ENCODE measurements at places on chromosomes 7 and 10.

DNA sequence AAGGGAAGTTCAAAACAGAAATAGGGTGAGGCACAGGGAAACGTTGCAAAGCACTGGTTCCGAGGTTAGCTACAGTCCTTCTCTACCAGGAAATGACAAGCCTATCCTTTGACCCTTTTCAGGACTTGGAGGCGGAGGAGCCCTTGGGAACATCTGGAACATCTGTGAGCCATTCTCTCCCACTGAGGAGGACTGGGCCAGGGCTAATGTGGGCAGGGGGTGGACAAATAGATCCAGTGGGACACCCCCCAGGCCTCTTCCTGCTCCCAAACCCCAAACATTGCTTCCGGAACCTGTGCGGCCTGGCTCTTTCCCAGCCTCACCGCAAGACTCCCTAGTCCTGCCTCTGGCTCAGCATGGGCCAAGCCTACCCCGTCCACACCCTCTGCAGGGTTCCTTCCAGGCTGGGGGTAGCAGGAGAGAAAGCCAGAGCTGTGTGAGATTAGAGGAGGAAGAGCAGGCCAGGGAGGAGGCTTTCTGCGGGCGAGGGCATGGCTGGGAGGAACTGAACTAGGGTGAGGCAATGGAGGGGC lies 36.5 kb downstream of the GHRHR start:
- no peak for DNase-seq

- no peak for DNase-seq
Measured at GRCh38 chr7:23981314-23981713, 271.3 kb downstream of the STK31 start.

- no peak for DNase-seq
Measured at GRCh38 chr10:78805176-78805575, 263.6 kb upstream of the ZMIZ1 start.

DNA sequence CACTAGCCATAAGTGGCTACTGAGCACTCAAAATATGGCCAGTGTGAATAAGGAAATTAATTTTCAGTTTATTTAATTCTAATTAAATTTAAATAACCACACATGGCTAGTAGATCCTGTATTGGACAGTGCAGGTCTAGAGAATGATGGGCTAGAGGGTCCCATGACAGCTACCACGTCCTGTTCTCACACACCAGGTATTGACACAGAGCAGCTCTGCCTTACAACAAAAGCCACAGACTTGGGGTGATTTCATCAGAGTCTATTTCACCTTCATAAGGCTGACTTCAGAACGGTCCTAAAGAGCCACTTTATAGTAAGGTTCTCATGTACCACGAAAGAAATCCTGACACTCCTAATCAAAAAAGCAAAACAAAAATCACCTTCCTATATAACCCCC lies 111.3 kb downstream of the UBE2H start:
- no peak for DNase-seq

GRCh38 chr7:98378210-98378819 lies 22.6 kb downstream of the BAIAP2L1 start:
- DNase-seq = no peak

DNA sequence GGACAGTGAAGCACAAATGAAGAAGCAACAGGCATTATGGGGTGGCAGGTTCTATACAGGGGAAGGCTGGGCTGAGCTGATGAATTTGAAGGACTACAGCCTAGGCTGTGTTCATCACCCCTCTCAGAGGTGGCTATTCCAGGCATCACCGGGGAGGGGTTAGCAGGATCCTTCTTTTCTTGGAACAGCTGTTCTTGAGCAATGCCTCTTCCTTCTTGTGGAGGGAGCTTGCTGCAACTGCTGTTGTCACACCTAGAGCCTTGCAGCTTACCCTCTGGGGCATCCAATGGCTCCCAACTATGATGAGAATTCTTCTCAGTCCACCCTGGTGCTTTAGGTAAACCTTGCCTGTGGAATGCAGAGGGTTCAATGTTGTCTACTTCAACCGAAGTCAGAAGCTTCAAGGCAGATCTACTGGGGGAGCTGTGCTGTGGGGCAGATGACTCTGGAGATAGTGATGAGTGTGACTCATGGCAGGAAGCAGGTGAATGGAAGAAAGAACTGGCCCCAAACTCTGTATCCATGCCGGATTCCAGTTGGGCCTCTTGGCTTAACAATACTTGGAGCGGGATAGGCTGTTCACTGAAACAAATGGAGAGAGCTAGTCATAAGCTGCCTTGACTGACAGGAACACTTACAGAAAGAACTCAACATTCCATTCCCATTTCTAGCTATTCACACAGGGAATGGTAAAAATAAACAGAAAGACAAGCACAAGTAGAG lies 21.5 kb upstream of the PPP3CB start:
- DNase-seq = no peak

DNA sequence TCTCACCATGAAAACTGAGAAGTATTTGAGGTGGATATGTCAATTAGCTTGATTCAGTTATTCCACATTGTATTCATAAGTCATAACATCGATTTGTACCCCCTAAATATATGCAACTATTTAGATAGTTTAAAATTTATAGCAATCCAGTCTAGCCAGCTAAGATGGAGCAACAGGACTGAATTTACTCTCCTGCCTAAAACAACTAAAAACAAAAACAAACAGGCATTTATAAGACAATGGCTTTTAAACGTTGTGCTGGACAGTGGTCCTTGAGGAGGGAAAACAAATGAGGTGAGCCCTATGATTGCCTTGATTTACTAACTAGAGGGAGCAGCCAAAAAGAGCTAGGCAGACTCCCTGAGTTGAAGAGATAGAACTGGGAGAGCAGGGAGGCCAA lies 814 bp upstream of the GPAM start:
- DNase-seq = no peak

- no peak for DNase-seq
Measured at GRCh38 chr10:11625019-11625735, 13.7 kb upstream of the USP6NL start.

GRCh38 chr10:131058799-131059198 lies 252.7 kb downstream of the TCERG1L start:
- no peak for DNase-seq

GRCh38 chr7:124918662-124919061 lies 11.0 kb downstream of the POT1 start:
- no peak for DNase-seq

DNA sequence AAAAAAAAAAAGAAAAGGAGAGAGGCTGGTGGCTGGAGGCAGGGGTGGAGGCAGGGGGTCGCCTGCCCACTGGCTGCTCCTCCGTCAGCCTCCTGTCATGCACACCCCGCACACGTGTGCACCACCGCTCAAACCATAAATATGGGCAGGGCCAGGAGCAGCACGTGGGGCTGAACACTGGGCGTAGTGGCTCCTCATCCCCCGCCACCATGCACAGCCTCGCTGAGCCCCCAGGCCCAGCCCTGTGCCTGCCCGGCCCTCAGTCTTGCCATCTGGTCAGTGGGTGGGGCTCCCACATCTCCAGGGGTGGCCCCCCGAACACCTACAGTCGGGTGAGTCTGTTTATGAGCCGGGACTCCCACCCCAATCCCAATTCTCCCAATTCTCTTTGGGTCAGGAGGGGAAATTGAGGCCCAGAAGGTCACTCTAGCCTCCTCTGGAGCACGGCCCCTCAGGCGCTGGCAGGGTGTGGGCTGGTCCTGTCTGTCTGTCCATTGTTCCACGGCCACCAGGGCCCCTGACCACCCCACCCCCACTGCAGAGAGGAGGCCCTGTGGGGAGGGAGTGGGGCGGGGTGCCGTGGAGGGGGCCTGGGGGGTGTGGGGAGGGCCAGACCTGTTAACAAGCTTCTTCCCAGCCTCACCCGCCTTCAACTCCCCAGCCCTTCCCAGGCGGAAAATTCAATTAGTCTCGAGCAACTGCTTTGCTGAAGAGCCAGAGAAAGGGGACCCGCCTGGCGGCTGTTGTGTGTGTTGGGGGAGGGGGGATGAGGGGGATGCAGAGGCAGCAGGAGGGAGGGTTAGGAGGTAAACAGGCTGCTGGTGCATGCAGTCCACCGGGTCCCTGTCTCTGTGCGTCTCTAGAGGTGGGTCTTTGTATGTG lies 19.5 kb upstream of the GRIFIN start:
- DNase-seq = no peak

- no peak for DNase-seq
Measured at GRCh38 chr10:49663596-49663995, 15.9 kb upstream of the C10orf53 start.

- DNase-seq = no peak
Measured at GRCh38 chr10:71772832-71773220, 494 bp downstream of the VSIR start.

GRCh38 chr10:22518167-22518724 lies 172.9 kb downstream of the SPAG6 start:
- no peak for DNase-seq

GRCh38 chr10:121337427-121337826 lies 260.8 kb downstream of the FGFR2 start:
- no peak for DNase-seq

- no peak for DNase-seq
Measured at GRCh38 chr10:110444004-110444337, 53.7 kb upstream of the DUSP5 start.

DNA sequence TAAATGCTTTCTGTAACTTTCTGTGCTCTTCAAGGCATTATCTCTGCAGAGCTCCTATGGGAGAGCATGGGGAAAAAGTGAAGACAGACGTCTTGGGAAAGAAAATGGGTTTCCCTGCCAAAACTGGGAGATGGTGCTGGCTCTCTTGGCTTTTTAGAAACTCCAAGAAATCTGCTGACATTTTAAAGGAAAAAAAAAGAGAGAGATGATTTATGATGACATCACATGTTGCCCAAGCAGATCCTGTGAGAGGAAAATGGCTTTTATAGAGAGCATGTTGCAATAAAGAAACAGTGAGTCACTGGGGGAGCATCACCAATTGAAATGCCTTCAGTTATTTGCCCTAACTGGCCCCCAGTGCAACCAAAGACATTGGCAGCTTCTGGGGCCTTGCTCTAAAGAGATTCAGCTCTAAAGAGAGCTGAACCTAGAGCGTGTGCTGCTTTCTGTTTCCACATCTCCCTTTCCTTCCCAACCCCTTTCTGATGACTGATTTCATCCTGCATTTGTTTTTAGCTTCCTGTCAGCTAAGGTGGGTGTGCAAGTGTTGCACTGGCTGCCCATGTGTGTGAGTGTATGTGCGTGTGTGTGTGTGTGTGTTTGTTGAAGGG lies 37.7 kb downstream of the LRMDA start:
- no peak for DNase-seq

GRCh38 chr10:61486251-61486650 lies 33.1 kb upstream of the TMEM26 start:
- no peak for DNase-seq

DNA sequence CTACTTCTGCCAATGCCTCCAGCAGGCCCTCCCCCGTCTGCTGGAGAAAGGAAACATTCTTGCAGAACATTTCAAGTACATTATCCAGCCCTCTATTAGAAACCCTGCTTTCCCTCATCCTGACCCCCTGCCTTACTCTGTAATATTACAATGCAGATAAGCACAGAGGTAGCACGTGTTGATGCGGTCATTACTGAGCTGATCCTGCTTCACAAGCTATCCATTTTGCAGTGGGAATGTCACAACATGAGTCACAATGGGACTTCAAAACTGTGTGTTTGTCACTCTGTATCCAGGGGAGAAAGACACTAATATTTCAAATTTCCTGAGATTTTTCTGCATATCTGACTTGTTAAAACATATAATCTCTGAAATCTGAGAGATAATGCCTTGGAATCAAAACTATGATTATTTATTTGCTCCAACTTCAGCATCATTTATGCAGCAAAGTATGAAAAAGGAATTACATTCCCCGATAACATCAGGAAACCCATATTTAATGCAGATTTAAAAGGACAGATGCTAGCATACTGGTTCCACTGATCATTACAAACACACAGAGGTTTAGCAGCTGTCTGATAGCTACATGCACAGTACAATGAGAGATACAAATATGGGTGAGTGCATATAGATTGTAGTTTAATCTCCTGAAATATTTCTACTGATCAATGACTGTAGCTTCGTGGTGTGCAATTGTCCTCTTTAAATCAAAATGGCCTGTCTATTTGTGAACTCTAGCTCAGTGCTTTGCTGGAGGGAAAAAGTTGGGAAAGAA lies 239.7 kb downstream of the SORCS3 start:
- no peak for DNase-seq

GRCh38 chr10:98848361-98848760 lies 387.3 kb downstream of the HPSE2 start:
- DNase-seq = no peak

- no peak for DNase-seq
Measured at GRCh38 chr10:50373821-50374501, 122.6 kb upstream of the ASAH2 start.

GRCh38 chr7:121180436-121181063 lies 148.2 kb upstream of the WNT16 start:
- DNase-seq = no peak

- DNase-seq = no peak
Measured at GRCh38 chr10:94307046-94307615, 55.6 kb downstream of the NOC3L start.

DNA sequence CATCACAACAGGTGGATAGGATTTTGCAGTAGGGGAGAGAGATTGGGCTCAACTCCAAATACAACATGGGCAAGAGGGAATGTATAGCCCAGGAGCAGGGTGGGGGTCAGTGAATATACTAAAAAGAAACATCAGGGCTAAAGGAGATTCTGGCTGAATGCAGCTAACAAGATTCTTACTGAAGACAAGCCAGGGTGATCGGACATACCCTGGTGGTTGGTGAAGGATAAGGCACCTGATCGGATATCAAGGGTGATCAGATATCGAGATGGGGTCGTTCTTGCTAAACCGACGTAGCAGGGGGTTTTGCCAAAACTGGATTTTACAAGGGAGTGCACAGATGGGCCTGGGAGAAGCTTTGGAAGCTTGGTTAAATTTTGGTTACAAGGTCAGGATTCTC lies 34.4 kb downstream of the WIPF3 start:
- no peak for DNase-seq

DNA sequence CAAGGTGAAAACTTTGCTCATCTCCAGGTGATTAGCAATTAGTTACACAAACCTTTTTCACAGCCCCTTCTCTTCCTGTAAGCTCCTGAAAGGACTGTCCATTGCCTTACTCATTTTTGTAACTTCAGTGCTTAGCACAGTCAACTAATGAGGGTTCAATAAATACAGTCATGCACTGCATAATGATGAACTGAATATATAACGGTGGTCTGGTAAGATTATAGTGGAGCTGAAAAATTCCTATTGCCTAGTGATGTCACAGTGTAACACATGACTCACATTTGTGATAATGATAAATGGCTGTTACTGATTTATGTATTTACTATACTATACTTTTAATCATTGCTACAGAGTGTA lies 12.9 kb upstream of the FAM133B start:
- DNase-seq = no peak

- DNase-seq = no peak
Measured at GRCh38 chr7:86448856-86449255, 194.9 kb upstream of the GRM3 start.

- DNase-seq = no peak
Measured at GRCh38 chr7:25861164-25861496, 290.9 kb upstream of the NFE2L3 start.

DNA sequence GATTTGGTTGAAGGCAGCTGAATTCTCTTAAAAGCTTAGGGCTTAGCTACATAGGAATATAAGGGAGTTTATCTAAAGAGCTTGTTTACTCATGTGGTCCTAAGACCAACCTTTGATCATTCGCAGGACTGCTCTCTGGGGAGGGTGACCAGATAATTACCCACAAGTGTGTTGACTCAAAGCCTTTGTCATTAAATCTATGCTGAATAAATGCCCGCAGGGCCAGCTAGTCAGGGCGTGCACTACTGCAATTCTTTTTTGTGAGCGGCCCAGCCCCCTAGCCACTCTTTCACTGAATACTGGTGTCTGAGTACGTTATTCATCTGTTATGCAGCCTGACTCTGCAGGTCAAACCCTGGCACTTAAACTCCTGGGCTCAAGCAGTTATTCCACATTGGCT lies 69.6 kb downstream of the AKAP9 start:
- no peak for DNase-seq

GRCh38 chr10:13973742-13974141 lies 357.0 kb downstream of the FRMD4A start:
- no peak for DNase-seq
